ENCODE measurements at places on chromosomes 2 and 18.

DNA sequence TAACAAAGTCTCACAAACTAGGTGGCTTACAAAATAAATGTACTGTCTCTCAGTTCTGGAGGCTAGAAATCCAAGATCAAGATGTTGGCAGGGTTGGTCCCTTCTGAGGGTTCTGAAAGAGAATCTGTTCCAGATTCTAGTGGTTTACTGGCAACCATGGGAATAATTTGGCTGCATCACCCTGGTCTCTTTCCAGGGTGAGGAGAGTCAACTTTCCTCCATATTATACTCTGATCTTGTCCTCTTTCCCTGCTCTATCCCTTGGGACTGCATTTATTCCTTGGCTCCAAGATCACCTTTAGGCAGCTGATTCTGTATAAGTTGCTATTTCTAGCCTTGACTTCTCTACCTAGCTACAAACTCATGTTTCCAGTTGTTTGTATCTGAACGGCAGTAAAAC is 35.2 kb downstream of the SLC40A1 start:
- no peak for DNase-seq

DNA sequence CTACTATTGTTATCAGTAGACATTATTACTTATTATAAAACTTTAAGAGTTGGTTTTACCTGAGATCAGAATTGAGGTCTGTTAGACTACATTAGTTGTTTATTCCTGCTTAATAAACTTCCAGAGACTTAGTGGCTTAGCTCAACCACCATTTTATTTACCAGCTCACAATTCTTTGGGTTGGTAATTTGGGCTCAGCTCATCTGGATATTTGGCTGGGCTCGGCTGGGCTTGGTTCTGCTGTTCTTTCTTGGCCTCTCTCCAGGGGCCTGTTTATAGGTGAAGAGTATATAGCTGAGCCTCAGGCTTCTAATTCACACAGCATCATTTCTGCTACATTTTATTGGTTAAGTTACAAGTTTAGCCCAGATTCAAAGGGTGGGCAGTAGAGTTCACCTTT is 67.9 kb downstream of the CCDC138 start:
- no peak for DNase-seq

- DNase-seq = no peak
Observed at GRCh38 chr2:136917411-136917881, 152.1 kb downstream of the THSD7B start.

DNA sequence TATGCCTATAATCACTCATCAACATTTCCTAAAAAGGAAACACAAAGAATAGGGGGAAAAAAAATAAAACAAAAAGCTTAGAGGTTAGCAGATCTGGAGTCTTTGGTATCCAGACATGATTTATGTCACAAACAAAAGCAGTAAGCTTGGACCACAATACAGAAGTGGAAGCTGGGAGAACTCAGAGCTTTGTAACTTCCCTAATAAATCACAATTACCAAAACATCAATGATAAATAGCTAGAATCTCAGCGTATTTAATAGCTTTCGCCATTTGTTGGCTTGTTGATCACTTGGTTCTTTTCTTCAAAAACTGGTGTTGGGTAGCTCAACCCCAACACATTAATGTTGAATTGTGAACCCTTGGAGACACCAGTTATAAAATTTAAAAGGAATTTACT is 392.5 kb downstream of the IRS1 start:
- DNase-seq = no peak

GRCh38 chr2:120794716-120795115 is 59.0 kb downstream of the GLI2 start:
- no peak for DNase-seq

DNA sequence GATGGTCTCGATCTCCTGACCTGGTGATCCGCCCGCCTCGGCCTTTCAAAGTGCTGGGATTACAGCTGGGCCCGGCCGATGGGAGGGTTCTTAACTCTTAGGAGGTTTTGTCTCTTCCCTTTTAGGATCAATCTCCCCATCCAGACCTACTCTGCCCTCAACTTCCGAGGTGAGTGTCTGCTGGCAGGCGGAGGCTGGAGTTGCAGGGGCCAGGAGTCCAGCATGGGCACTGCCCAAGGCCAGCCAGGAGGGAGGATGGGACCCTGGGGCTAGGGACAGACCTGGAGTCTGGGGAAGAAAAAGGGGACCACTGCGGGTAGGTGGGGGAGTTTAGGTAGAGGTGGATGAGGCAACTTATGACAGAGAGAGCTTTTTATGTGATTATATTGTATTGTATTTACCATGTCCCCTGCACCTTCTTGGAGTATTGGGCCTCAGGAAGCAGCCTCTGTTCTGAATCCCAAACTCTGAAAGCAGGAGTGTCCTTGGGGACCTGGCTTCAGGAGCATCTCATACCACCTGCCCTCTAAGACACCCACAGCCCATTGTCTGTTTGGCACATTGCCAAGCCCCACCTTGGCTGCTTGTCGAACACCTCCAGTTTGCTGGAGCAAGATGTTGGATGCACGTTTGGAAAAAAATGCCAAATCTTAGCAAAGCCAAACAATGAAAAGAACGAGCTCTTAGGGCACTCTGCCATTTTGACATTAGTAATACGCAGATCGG is 5.6 kb downstream of the DES start:
- no peak for DNase-seq

DNA sequence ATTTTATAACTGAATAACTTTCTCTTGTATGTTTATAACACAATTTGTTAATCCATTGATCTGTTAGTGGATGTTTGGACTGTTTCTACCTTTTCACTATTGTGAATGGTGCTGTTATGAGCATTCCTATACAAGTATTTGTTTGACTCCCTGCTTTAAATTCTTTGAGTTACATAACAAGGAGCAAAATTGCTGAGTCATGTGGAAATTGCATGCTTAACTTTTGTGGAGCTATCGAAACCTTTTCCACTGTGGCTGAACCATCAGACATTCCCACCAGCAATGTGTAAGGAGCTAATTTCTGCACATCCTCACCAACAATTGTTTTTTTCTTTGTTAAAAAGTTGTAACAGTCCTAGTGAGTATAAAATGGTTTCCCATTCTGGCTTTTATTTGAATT is 415.5 kb downstream of the CBLN2 start:
- no peak for DNase-seq

- no peak for DNase-seq
Observed at GRCh38 chr2:199903111-199903510, 8.0 kb upstream of the C2orf69 start.

Data from activated CD8-positive, alpha-beta memory T cell treated with anti-CD3 and anti-CD28 coated beads for 4 hours (primary cell).